ENCODE measurements at places on chromosomes 16 and 17. TPM values are rescaled to one million over a fixed set of nuclear protein-coding genes. Genes with fewer than 3 reads are reported as not detected.

- no peak for DNase-seq
These were observed 57.2 kb upstream of the MED9 start for GRCh38 chr17:17419631-17420030.

- DNase-seq: peak; percentile 90
These were observed 7.9 kb upstream of the SOST start for GRCh38 chr17:43766413-43767052.

- DNase-seq: peak; percentile 61
These were observed 105.4 kb downstream of the TRIM37 start for GRCh38 chr17:59001158-59001814.

DNA sequence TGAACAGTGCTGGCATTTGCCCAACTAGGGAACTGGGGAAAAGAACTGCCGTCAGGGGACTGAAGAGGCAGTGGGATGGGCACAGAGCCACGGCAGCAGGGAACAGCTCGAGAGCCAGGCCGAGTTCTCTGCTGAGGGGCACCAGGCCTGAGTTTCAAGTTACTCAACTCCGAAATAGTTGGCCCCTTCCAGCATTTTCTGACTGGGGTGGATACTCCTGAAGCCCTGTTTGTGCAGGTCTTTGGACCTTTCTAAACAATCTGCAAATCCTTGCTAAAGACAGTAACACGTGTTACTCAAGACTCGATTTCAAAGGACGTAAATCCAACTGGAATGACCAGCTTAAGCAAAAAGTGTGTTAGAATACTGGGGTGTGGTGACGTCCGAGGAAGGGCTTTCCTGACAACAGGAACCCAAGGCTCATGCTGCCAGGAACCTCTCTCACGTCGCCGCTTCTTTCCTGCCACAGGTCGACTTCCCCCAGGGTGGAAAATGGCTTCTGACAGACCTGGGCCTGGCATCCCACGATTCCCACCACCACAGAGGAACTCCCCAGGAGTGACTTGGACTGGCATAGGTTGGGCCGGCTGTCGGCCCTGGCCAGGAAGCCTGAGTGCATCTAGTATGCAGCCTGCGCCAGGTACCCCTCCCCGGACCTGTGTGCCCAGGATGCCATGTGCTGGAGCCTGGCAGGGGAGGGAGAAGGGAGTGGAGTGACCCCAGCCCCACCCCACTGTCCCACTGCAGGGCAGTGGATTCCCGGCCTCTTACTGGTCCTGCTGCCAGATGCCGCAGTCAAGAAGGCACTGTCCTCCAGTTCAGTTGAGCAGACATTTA is 71.9 kb downstream of the N4BP1 start:
- DNase-seq: no peak

- DNase-seq: peak; percentile 97
These were observed at the start of gene CIAO3 for GRCh38 chr16:740764-741505. Gene CIAO3 (minus strand): TSS chr16:740997. CDS start chr16:740985, 12 bp downstream.

DNA sequence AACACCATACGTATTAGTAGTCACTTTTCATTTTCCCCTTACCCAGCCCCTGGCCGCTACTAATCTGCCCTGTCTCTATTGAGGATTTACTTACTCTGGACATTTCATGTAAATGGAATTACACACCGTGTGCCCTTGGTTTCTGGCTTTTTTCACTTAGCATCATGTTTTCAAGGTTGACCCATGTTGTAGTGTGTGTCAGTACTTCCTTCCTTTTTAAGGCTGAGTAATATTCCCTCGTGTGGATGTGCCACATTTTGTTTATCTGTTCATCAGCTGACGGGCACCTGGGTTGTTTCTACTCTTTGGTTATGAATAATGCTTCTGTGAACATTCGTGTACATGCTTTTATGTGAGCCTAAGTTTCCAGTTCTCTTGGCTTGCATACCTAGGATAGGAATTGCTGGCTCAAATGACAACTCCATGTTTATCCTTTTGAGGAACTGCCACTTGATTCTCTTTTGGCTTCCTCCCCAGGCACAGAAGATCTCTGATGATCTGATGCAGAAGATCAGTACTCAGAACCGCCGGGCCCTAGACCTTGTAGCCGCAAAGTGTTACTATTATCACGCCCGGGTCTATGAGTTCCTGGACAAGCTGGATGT is 7.7 kb downstream of the PSMD3 start:
- DNase-seq: no peak

Gene WNT9B
- total RNA-seq: 0.33 TPM

Gene GPRC5C
- total RNA-seq: 57.0 TPM

Gene DOC2B
- 1.5 TPM for total RNA-seq

All from endodermal cell (in vitro differentiated cells).